Neural crest cell (in vitro differentiated cells): ENCODE measurements at places on chromosomes 4 and X.

DNA sequence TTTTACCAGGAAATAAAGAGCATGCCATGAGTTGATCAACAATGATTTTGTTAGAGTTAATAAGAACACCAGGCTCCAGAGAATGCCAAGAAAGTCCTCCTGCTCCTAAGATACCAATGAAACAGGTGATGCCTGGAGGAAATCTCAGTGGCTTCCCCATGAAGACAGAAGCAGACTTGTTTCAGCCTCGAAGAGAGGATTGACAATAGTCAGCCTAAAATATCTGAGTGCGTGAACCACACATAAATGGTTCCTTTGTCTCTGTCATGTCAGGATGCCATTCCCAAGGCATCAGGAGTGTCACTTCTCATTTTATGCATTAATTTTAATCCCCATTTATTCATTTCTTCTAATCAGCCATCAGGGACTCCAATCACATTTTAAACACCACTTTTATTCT is 69.6 kb downstream of the PHOX2B start:
- DNase-seq, result no peak

DNA sequence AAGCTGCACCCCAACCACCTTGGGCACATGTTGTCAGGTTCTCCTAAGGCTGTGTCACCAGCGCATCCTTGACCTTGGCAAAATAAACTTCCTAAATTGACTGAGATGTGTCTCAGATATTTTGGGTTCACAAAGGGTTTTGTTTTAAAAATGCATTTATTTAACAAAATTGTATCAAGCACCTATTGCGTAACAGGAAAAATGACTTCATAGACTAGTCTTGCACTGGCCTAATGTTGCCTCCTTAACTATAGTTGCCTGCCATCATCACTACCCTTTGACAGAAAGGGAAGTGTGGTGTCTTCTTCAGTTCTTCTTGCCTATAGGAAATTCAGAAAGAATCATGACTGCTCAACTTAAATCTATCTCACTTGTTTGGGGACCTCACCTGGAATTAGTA is 374.2 kb downstream of the SH2D1A start:
- no peak for DNase-seq

DNA sequence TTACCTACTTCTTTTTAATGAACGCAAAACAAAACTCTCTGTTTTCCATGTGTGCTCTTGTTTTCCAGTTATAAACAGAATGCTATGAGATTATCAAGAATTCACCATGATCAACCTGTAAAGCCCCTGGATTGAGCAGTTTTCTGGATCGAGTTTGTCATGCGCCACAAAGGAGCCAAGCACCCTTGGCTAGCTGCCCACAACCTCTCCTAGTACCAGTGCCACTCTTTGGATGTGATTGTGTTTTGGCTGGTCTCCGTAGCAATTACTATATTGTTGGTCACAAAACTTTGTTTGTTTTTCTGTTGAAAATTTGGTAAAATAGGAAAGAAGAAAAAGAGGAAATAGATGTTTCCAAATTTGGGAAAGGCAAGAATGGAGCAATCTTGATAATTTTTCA is 51.1 kb downstream of the UGT2B7 start:
- DNase-seq, result no peak

GRCh38 chr4:69098470-69098869 is 2.2 kb downstream of the UGT2B7 start:
- DNase-seq, result no peak

DNA sequence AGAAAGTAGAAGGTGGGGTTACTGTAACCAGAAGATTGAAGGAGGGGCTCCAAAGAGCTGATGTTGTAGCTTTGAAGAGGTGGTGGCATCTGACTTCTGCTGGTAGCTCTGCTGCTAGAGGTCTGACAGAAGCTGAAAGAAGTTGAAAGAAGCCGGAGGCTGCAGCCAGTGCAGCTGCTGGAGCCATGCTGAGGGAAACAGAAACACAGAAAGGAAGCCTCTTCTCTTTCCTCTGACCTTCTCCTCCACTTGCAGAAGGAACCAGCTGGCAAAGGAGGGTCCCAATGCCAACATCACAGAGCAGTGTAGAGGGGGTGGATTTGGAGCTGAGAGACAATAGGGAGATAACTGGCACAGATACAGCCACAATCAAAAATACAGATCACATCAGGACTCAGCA is 89.3 kb upstream of the HHIP start:
- no peak for DNase-seq

DNA sequence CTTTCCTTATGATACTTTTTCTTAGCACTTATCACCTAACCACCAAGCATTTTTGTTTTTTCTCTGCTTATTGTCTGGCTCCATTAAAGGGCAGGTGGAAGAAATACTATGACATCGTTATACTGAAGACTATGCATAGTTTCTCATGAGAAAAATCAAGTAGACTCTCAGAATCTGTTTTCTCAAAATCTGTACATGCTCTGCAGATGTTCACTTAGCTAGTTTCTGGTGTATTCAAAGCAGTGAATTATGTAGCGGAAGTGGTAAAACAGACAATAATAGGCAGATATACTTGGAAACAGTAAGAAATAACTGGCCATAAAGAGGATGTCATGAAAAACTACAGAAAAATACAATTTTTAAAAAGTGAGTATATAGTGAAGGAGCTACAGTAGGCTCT is 146.0 kb downstream of the STIM2 start:
- DNase-seq, result no peak

DNA sequence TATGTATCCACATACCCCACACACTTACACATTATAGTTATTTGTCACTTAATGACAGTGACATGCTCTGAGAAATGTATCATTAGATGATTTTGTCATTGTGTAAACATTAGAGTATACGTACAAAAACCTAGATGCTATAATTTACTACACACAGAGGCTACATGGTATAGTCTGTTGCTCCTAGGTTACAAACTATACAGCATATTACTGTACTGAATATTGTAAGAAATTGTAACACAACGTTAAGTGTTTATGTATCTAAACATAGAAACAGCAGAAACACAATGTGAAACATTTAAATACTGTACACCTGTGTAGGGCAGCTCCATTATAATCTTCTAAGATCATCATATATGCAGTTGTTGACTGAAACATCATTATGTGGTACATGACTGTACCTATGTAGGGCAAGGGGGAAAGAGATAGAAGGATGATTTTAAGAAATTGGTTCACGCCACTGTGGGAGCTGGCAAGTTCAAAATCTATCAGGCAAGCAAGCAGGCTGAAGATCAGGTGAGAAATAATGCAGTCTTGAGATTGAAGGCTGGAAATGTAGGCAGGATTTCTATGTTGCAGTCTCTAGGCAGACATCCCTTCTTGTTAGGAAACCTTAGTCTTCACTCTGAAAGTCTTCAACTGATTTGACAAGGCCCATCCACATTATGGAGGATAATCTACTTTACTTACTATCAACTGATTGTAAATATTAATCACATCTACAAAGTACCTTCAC is 78.0 kb upstream of the CPEB2 start:
- no peak for DNase-seq

- no peak for DNase-seq
Measured at GRCh38 chr4:67366311-67366861, 178.9 kb downstream of the CENPC start.

- DNase-seq, result peak; percentile 43
Measured at GRCh38 chr4:2843941-2844584, 419 bp downstream of the ADD1 start.

DNA sequence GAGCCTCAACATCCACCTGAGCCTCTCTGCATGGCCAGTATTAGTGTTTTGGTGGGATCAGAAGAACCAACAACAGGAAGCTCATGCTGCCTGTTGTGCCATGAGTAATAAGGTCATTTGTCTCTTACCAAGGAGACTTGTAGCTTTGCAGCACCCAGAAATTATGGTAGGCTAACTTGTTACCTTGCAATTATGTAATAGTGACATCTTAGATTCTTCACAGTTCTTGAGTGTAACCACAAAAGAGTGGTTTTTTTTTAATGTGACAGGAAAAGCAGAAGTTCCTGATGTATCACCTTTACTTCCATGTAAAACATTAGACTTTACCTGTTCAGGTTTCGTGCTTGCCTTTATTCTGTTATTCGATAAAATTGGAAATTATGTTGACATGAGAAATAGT is 263.9 kb upstream of the CXXC4 start:
- DNase-seq, result no peak

GRCh38 chrX:35444671-35445355 is 353.3 kb upstream of the MAGEB16 start:
- no peak for DNase-seq

DNA sequence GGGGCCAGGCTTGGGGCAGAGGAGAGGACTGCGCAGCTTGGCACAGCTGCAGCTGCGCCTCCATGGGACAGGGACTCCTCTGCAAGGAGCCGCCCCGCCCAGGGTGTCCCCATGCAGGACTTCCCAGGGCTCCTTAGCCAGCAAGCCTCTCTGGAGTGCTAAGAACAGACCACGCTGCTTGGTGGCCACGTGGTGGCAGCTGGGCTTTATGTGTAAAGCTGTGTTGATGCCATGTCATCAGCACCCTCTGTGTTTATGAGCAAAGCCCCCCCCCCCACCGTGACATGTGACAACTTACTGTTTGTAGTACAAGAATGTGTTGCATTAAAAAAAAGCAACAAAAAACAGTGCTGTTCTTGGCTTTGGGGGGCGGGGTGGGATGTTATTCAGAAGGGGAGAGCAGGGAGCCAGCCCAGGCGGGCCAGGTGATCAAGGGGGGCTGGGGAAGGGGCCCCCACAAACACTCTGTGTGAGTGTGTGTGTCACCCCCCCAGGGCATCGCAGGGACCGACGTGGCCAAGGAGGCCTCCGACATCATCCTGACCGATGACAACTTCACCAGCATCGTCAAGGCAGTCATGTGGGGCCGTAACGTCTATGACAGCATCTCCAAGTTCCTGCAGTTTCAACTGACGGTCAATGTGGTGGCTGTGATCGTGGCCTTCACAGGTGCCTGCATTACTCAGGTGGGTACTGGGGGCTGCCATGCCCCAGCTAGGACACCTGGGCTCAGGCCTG is 40.3 kb downstream of the ATP2B3 start:
- no peak for DNase-seq

GRCh38 chr4:102454268-102454667 is 46.9 kb upstream of the NFKB1 start:
- DNase-seq, result no peak

- DNase-seq, result peak; percentile 31
Measured at GRCh38 chr4:87353592-87353991, 30.9 kb upstream of the HSD17B13 start.

DNA sequence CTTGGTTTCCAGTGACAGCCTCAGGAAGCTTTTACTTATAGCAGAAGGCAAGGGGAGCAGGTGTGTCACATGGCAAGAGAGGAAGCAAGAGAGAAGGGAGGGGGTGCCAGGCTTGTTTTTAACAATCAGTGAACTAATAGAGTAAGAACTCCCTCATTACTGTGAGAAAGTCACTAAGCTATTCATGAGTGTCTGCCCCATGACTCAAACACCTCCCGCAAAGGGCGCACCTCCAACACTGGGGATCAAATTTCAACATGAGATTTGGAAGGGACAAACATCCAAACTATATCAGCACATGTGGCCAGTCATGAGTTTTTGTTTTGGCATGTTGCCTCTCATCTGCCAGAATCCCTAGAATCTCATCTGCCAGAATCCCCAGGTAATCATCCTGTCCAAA is 183.5 kb upstream of the C1QTNF7 start:
- DNase-seq, result no peak

DNA sequence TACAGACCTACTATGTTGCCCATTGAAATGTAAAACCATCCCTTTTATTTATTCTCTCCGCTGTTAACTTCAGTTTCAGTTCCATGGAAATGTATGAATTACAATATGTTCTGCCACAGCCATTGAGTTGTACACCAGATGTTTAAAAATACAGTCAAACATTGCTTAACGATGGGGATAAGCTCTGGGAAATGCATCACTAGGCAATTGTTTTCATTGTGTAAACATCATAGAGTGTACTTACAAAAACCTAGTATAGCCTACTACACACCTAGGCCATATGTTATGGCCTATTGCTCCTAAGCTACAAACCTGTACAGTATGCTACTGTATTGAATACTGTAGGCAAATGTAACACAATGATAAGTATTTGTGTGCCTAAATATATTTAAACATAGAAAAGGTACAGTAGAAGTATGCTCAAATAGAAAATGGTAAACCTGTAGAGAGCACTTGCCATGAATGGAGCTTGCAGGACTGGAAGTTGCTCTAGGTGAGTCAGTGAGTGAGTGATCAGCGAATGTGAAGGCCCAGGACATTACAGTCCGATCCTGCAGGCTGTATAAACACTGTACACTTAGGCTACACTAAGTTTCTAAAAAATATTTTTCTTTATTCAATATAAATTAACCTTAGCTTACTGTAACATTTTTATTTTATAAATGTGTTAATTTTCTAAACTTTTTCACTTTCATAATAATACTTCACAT is 2.7 kb upstream of the PF4V1 start:
- no peak for DNase-seq

GRCh38 chr4:73847526-73848182 is 5.4 kb upstream of the PF4V1 start:
- no peak for DNase-seq

- no peak for DNase-seq
Measured at GRCh38 chr4:146132445-146132844, 43.1 kb upstream of the LSM6 start.

DNA sequence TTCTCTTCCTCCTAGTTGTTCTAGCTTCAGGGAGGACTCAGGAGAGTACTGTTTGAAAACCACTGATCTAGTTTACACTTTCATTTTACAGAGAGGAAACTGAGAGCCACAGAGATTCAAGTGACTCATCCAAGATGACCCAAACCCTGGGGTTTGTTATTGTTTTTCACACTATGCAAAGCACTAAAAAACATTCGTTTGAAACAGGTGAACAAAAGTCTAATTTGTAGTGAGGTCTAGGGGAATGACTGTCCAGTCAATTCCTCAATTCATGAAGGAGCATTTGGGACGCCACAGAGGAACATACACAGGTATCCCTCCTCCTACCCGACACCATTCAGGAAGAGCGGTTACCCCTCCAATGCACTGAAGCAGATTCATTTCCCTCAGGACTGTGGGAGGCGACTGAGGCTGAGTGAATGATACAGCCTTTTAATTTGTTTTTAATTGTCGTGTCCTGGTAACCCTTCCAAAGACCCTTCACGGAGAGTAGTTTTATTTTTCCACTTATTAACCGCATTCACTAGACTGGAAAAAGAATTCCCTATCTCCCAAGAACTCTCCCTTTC is 30.3 kb downstream of the TLR10 start:
- DNase-seq, result no peak
